ENCODE measurements at places on chromosomes 5 and 9.

GRCh38 chr5:44495280-44495679 is 106.1 kb upstream of the FGF10 start:
- DNase-seq, result no peak

DNA sequence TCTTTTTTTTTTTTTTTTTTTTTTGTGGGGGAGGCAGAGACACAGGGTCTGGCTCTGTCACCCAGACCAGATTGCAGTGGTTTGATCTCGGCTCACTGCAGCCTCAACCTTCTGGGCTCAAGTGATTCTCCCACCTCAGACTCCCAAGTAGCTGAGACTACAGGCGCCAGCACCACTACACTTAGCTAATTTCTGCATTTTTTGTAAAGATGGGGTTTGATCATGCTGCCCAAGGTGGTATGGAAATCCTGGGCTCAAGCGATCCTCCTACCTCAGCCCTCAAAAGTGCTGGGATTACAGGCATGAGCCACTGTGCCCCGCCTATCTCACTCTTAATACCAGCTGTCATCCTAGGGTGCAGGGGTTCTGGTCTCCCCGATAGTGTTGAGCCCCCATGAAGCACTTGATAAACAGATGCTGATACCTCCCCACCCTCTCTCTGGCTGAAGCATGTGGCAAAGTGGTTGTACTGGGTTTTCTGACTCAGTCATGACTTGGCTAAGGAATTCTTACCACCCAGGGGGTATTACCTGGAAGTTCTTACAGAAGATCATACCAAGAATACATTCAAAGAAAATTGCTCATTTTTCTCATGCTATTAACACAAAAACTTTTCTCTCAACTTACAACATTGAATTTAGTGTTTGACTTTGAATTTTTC is 110.2 kb upstream of the DAPK1 start:
- DNase-seq, result peak; percentile 63

GRCh38 chr5:111454198-111454622 is 58.1 kb downstream of the STARD4 start:
- peak; percentile 72 for DNase-seq

GRCh38 chr5:79871364-79872120 is 119.5 kb downstream of the MTX3 start:
- DNase-seq, result no peak

DNA sequence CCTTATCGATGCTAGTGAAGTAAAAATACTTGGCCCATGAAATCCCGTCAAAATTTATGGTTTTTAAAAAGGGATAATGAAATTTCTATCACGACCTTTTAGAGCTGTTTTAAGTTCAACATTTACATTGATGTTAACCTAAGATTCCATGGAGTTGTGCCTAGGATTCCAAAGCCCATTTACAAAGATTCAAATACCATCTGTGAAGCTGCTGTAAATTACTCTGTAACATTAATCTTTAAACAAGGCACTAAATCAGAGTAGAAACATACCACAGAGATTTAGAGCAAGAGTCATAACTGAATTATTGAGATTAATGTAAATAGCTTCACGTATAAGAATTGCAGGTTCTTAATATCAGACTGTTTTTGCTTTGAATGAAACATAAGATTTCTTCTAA is 17.7 kb downstream of the POU5F2 start:
- DNase-seq, result peak; percentile 54

- no peak for DNase-seq
Measured at GRCh38 chr5:148471379-148471778, 87.6 kb downstream of the FBXO38 start.

DNA sequence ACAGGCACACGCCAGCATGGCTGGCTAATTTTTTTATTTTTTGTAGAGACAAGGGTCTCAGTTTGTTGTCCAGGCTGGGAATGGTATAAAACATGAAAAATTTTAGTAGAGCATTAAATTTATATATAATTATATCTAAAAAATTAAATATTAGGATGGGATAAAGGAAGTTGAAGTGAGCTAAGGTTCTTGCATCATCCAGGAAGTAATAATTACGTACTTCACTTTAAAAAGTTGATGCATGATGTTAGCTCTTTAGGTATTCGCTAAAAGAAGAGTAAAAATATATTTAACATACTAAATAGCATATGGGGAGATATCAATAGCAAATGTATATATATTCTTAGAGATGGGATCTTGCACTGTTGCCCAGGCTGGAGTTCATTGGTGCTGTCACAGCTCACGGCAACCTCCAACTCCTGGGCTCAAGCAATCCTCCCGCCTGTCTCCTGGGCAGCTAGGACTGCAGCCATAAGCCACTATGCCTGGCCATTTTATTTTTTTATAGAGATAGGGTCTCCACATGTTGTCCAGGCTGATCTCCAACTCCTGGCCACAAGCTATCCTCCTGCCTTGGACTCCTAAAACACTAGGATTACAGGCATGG is 12.3 kb downstream of the DCAF10 start:
- no peak for DNase-seq

DNA sequence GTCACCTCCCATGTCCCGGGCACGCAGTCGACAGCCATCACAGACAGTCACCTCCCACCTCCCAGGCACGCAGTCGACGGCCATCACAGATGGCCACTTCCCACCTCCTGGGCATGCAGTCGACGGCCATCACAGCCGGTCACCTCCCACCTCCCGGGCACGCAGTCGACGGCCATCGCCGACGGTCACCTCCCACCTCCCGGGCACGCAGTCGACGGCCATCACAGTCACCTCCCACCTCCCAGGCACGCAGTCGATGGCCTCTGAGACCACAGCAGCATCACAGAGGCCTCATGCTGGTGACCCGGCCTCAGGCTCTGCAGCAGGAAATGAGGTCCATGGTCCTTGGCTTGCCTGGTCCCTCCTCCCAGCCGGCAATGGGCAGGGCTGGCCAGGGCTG is 5.5 kb upstream of the SLC6A19 start:
- DNase-seq, result no peak

DNA sequence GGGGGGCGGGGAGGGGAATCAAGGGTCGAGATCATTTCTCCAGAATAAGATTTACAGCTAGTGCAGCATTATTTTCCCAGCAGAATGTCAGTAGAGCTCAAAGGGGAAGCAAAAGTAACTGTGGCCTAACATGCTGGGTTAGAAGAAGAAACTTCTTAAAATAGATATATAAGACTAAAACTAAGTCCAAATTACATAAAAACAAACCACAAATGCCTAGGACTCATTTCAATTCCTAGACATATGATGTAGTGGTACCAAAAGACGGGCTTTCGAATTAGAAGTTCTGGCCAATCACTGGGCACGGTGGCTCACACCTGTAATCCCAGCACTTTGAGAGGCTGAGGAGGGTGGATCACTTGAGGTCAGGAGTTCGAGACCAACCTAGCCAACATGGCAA is 20.8 kb upstream of the MELK start:
- DNase-seq, result no peak

- peak; percentile 4 for DNase-seq
Measured at GRCh38 chr9:32783168-32783891, at the start of gene TMEM215. Gene TMEM215 (plus strand): TSS chr9:32783540. CDS start chr9:32784184, 644 bp downstream.

GRCh38 chr9:87570000-87570908 is 72.6 kb downstream of the DAPK1 start:
- DNase-seq, result no peak

DNA sequence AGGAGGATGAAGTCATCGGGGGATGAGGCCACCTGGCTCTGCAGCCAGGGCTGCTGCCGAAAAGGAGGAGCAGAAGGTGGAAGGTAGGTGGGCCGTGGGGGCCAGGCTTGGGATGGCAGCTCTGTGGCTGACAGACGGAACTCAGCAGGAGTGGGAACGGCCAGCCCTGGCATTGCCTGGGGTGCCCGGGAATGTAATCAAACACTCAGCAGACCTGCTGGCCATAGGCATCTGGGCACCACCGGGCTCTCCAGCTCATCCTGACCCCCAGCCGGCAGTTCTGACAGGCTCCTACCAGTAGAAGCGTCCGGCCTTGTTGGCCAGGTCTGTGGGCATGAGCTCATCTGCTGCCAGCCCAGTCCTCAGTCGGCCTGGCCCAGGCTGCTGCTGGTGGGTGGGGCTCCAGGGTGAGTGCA is 4.3 kb upstream of the FAT2 start:
- DNase-seq, result no peak

GRCh38 chr5:142445266-142445665 is 120.4 kb upstream of the SPRY4 start:
- DNase-seq, result no peak

DNA sequence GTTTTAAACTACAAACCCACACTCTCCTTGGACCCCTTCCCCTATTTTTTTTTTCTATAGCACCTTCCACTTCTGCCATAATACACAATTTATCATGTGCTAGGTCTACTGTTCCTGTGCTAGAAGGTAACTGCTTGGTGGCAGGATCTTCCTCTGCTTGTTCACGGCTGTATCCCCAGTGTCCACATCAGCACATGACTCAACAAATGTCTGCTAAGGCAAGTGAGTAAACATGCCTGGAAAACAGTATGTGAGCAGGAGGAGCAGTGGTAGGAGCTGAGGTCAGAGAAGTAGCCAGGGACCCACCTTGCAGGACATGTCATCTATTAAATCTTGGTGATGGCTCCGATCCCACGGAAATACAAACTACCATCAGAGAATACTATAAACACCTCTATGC is 79.4 kb downstream of the AUH start:
- no peak for DNase-seq

DNA sequence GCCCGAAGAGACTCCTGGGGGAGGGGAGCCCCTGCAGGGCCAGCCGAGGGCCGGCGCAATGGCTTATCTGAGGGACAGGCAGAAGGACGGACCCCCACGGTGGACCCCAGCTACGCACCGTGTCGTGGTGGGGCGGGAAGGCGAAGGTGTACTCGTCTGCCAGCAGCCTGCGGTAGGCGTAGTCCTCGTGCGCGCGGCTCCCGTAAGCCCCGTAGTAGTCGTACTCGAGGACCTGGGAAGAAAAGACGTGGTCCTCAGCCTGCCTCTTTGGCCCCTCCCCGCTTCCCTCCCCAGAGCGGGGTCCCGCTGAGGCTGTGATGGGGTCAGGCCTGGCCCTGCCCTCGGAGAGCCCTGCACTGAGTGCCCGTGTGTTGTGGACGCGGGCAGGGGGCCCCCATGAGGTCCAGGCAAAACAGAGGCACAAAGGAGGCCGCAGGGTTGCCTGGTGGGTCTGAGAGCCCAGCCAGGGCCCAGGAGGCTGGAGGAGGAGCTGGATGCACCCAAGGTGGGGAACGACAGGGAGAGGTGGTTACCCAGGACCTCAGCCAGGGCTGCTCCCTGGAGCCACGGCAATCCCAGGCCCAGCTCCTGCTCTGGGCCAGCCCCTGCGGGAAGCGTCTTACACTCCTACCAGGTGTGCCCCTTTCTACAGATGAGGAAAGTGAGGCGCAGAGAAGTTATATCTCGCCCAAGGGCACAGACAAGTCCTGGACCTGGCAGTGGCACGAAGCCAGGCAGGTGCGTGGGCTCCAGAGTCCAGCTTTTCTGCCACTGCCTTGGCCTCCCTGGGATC is 35.2 kb downstream of the SARDH start:
- no peak for DNase-seq

GRCh38 chr5:67192719-67193438 is 3.7 kb downstream of the CD180 start:
- no peak for DNase-seq

- peak; percentile 52 for DNase-seq
Measured at GRCh38 chr9:104286799-104287198, 192.7 kb downstream of the SMC2 start.

GRCh38 chr5:67724412-67725135 is 491.0 kb upstream of the PIK3R1 start:
- DNase-seq, result no peak

DNA sequence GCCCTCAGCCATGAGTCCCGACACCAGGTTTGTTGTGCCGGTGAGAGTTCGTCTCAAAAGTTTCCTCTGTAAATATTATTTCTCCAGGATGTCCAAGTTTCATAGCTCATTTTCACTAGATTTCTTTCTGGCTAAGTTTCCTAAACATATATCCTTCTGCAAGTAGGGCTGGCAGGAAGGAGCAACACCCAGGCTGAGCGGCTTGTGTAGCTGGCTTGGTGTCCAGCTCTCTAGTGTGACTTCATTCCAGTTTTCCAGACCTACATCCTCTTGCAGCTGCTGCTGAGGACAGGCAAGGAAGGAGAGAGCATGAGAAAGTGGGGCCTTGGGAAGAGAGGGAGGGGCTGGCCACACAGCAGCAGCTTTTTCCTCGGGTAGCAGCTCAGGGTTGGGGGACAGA is 80.3 kb downstream of the FGF1 start:
- DNase-seq, result no peak

DNA sequence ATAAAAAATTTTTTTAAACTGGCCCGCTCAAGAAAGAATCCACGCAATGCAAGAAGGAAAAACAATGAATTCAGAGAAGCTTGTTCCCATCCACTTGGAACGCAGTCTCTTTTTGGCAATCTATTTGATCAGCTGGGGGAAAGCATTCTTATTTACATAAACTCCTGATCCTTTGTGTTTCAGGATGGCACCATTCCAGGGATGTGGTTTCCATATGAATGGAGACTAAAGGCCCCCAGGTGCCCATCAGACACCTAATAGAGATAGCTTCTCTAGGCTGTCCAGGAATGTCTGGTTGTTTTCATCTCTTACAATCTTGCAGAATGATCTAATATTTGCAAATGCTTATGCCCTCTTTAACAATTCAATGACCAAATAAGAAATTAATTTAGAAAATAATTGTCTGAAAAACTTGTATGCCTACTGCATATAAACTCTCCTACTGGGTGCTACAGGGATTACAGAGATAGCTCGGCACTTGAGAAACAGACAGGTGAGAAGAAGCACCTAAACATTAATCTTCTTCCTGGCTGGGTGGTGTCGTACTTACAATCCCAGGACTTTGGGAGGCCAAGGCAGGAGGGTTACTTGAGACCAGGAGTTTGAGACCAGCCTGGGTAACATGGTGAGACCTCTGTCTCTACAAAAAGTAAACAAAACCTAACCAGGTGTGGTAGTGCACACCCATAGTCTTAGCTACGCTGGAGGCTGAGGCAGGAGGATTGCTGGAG is 3.0 kb upstream of the RASGRF2 start:
- no peak for DNase-seq

GRCh38 chr5:134463991-134464760 is 52.5 kb upstream of the CDKN2AIPNL start:
- DNase-seq, result peak; percentile 13

- DNase-seq, result no peak
Measured at GRCh38 chr5:111667128-111667736, 89.8 kb downstream of the NREP start.

DNA sequence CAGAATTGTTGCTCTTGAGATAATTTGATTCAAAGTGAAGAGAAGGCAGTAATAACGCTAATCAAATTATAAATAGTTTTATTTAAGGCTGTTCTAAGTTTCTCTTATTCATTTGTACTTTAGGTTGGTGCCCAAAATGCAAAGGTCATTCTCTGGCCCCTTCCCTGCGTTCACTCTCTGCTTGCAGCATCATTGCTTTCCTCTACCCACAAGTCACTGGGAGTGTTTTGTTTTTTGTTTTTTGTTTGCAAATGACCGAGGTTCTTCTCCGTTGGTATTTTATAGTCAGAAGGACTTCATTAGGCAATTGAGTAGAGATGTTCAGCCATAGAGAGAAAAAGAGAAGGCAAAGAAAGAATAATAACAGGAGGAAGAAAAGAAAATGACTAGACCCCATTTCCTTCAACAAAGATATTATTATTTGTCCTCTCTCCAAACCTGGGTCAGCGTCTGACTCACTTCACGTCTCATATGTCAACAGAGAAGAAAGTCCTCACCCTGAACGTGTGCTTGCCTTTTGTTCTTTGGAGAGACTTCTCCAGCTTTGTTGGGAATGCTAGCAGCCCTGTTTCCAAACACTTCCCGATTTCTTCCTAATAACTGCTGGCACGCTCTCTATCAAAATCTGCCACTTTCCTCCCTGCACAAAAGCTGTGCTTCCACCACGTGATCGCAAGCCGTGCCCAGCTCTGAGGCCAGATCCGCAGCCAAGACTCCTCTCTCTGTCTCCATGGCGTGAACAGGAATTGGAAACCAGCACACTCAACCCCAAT is 119.8 kb downstream of the EBF1 start:
- peak; percentile 37 for DNase-seq

All from fibroblast of upper back skin (primary cell).